Transverse colon (tissue), 4 donors: ENCODE measurements at places on chromosomes 16 and 17. TPM values are rescaled to one million over a fixed set of nuclear protein-coding genes. Genes with fewer than 3 reads are reported as not detected.

GRCh38 chr17:17403899-17404576, 72.8 kb upstream of the MED9 start:
- no peak overlapping the region for H3K27ac ChIP-seq
- no peaks in the 10 kb centered on the region for H3K4me1 ChIP-seq
- peak; percentile 45 for DNase-seq
- no peaks in the 10 kb centered on the region for H3K36me3 ChIP-seq

GRCh38 chr16:57471852-57472664, 9.6 kb downstream of the POLR2C start:
- H3K4me3 ChIP-seq: no peak overlapping the region
- peak overlapping the region; percentile 30 for H3K27ac ChIP-seq
- peaks cover 11% of the 10 kb centered on the region for H3K4me1 ChIP-seq
- H3K36me3 ChIP-seq: no peaks in the 10 kb centered on the region
- peak; percentile 69 for DNase-seq

GRCh38 chr16:2223221-2223941, at the start of gene E4F1:
Gene E4F1 (plus strand): TSS chr16:2223591. CDS start chr16:2223614, 23 bp downstream.
- peaks cover 8% of the 10 kb centered on the region for H3K4me1 ChIP-seq
- H3K27ac ChIP-seq: peak within 1 kb of the TSS; percentile 94
- no peaks in the 10 kb centered on the region for H3K27me3 ChIP-seq
- H3K4me3 ChIP-seq: peak within 1 kb of the TSS; percentile 91
- no peaks in the 10 kb centered on the region for H3K36me3 ChIP-seq

DNA sequence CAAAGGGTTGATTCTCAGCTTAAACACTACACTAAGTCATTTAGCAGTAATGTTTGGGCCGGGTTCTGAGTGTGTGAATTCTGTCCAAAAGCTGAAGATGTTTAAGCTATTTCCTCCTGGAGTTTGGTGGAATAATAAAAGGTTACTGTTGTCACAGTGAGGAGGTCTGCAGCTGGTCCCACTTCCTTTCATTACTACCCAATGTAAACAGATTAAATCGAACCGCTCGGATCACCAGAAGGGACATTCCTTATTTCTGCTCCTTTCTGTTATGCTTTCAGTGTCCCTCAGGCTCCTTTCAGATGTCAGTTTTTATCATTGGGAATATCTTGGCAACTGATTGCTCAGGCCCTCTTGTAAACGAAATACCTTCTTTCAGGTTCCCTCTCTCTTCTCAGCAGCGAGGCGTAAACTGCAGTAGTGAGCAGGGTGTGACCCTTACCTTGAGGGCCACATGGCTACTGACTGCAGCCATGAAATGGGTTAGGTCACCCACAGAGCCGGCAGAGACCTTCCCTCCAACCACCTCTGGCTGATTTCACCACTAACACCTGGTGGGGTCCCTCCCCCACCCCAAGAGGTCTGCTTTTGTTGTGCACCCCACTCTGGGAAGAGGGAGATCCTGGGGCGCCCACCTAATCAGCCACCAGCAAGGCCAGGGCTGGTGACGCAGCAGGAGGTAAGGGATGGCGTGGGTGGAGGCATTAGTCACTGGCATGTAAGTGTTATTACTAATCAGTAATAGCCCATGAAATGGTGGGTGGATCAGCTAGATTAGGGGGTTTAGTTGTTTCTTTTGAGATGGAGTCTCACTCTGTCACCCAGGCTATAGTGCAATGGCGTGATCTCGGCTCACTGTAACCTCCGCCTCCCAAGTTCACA, 117.6 kb downstream of the VPS53 start:
- H3K36me3 ChIP-seq: no peaks in the 10 kb centered on the region
- no peak for DNase-seq
- H3K4me3 ChIP-seq: no peak overlapping the region

DNA sequence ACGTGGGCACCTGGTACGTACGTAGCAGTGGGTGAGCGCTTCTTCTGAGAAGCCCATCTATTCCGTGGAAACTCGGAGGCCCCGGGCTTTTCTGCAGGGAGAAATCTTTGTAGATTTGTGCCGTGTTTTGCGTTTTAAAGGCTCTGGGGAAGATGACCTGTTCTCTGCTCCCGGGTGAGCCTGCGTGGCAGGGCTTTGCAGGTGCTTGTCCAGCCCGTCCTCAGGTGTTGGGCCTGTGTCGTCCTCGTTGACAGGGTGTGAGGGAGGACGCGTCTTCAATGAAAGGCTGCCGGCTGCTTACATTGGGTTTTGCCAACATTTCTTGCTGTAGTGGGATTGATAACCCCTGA, 87.5 kb upstream of the ZNF750 start:
- H3K36me3 ChIP-seq: peaks cover 14% of the 10 kb centered on the region
- no peak for DNase-seq
- H3K4me3 ChIP-seq: no peak overlapping the region
- no peaks in the 10 kb centered on the region for H3K4me1 ChIP-seq
- H3K27ac ChIP-seq: no peak overlapping the region
- H3K27me3 ChIP-seq: no peaks in the 10 kb centered on the region

DNA sequence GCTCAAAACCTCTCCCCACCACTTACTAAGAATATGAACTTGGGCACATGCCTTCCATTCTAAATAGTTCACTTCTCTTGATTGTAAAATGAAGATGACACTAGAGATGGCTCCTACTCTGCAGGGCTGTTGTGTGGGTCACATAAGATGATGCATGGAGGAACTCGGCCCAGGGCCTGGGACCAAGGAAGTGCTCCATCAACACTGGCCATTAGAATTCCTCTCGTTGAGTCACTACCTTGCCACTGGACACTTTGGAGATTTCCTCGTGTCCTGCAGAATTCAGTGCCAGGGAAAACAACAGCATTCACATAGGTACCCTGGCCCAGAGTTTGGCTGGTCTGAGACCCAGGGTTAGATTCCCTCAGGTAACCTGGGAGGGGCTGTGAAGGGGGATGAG, 18.6 kb downstream of the HNF1B start:
- H3K4me1 ChIP-seq: peaks cover 5% of the 10 kb centered on the region
- H3K36me3 ChIP-seq: no peaks in the 10 kb centered on the region
- DNase-seq: no peak
- H3K27me3 ChIP-seq: no peaks in the 10 kb centered on the region
- no peak overlapping the region for H3K4me3 ChIP-seq

GRCh38 chr17:18904482-18904881, 46.6 kb downstream of the PRPSAP2 start:
- H3K27me3 ChIP-seq: no peaks in the 10 kb centered on the region
- no peaks in the 10 kb centered on the region for H3K36me3 ChIP-seq
- DNase-seq: no peak
- no peak overlapping the region for H3K4me3 ChIP-seq
- H3K4me1 ChIP-seq: peaks cover 11% of the 10 kb centered on the region

- DNase-seq: no peak
- H3K4me3 ChIP-seq: no peak overlapping the region
- peaks cover 28% of the 10 kb centered on the region for H3K4me1 ChIP-seq
- H3K27me3 ChIP-seq: no peaks in the 10 kb centered on the region
- H3K36me3 ChIP-seq: no peaks in the 10 kb centered on the region
These were observed 6.7 kb downstream of the UBTF start for GRCh38 chr17:44212507-44213402.

GRCh38 chr17:49633762-49634484, 44.0 kb downstream of the SPOP start:
- H3K36me3 ChIP-seq: no peaks in the 10 kb centered on the region
- H3K27ac ChIP-seq: peak overlapping the region; percentile 72
- no peak for DNase-seq
- no peaks in the 10 kb centered on the region for H3K27me3 ChIP-seq
- H3K4me3 ChIP-seq: no peak overlapping the region

- peak overlapping the region; percentile 6 for H3K27ac ChIP-seq
- H3K27me3 ChIP-seq: no peaks in the 10 kb centered on the region
- DNase-seq: no peak
- peaks cover 3% of the 10 kb centered on the region for H3K36me3 ChIP-seq
- H3K4me3 ChIP-seq: no peak overlapping the region
- peaks cover 35% of the 10 kb centered on the region for H3K4me1 ChIP-seq
These were observed 39.0 kb downstream of the TK2 start for GRCh38 chr16:66510711-66511601.

- H3K4me3 ChIP-seq: no peak overlapping the region
- H3K27ac ChIP-seq: no peak overlapping the region
- no peaks in the 10 kb centered on the region for H3K4me1 ChIP-seq
- no peaks in the 10 kb centered on the region for H3K27me3 ChIP-seq
- H3K36me3 ChIP-seq: no peaks in the 10 kb centered on the region
- no peak for DNase-seq
These were observed 97.5 kb downstream of the CHD9 start for GRCh38 chr16:53152329-53152728.

- no peak overlapping the region for H3K4me3 ChIP-seq
- H3K27me3 ChIP-seq: no peaks in the 10 kb centered on the region
- peaks cover 2% of the 10 kb centered on the region for H3K4me1 ChIP-seq
- no peak overlapping the region for H3K27ac ChIP-seq
These were observed 59.2 kb upstream of the ZNF750 start for GRCh38 chr17:82898976-82899514.

NOG gene
- total RNA-seq: not detected

CNGB1 gene
- 1.9 TPM for total RNA-seq

KRT222 gene
- total RNA-seq: 0.48 TPM

ADGRG3 gene
- total RNA-seq: 2.2 TPM

TRPV2 gene
- 3.7 TPM for total RNA-seq

C17orf107 gene
- 1.8 TPM for total RNA-seq

CES3 gene
- total RNA-seq: 255 TPM
